CD8-positive, alpha-beta memory T cell (primary cell): ENCODE measurements at places on chromosomes 12 and 14.

DNA sequence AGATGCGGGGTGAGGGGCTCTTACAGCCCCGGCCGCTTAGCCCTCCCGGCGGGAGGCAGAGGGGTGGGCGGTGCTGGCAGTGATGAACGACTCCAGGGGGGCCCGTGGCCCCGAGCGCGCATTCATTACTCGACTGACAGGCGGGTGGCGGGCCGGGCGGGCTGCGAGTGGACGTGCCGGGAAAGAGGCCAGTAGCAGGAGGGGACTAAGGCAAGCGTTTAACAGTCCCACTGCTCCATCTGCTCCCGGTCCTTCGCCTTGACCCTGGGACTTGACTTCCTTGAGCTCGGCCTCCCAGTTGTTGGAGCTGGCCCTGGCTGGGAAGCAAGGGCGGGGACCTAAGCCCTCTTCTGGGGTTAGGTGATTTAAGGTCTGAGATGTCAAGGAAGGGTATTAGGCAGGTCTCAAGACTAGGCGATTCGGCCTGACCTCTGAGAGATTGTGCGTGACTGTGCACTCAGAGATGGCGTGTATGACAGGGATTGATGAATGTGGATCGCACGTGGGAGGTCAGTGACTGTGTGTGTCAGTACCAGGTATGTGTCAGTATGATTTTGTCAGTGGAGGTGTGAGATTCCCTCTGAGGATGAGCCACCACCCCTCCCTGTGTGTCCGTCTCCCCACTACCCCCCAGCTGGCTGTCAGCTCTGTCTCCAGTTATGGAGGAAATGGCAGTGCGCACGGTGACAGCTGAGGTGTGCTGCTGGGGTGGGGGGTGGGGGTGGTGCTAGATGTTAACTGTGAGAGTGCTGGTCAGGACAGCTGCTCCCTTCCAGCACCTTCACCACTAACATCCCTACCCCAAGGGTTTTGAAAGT is 3.6 kb upstream of the DNAJC22 start:
- H3K27ac ChIP-seq, result no peak overlapping the region
- H3K4me1 ChIP-seq, result peaks cover 51% of the 10 kb centered on the region
- no peaks in the 10 kb centered on the region for H3K36me3 ChIP-seq
- no peak for DNase-seq
- peaks cover 46% of the 10 kb centered on the region for H3K27me3 ChIP-seq

- H3K36me3 ChIP-seq, result no peaks in the 10 kb centered on the region
- H3K27me3 ChIP-seq, result no peaks in the 10 kb centered on the region
Observed at GRCh38 chr12:51631591-51631990, 40.6 kb downstream of the SCN8A start.

- H3K4me1 ChIP-seq, result no peaks in the 10 kb centered on the region
- no peak overlapping the region for H3K4me3 ChIP-seq
- no peak for DNase-seq
- no peaks in the 10 kb centered on the region for H3K27me3 ChIP-seq
- peaks cover 35% of the 10 kb centered on the region for H3K36me3 ChIP-seq
Observed at GRCh38 chr12:53533471-53533870, 26.2 kb upstream of the NPFF start.

GRCh38 chr14:93207468-93208308 is 632 bp downstream of the UBR7 start:
- H3K36me3 ChIP-seq, result no peaks in the 10 kb centered on the region
- H3K4me3 ChIP-seq, result peak overlapping the region; percentile 96
- no peaks in the 10 kb centered on the region for H3K27me3 ChIP-seq
- H3K27ac ChIP-seq, result peak overlapping the region; percentile 78

DNA sequence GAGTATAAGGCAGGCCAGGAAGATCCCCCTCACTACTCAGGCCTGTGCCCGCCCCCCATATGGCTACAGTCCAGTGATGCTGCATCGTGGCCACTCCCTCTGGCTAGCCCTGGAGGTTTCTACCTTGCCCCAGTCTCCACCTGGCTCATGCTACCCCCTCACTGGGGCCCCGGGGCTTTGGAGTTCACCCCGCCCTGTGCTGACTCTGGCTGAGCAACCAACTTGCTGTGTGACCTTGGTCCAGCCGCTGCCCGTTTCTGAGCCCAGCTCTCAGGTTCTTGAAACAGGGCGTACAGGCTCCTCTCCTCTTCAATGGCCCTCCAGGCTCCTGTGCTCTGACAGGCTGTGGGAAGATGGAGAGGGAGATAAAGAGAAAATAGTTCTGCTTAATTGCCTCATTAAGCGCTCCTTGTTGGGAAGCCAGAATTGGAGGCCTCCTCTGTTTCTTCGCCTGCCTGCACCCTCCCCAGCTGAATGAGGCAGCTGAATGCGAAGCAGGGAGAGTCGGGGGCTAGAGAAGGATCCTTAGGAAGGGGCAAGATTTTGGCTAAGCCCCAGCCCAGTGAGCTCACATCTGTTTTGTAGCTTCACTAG is 138.2 kb upstream of the NCOR2 start:
- no peaks in the 10 kb centered on the region for H3K4me1 ChIP-seq
- H3K27me3 ChIP-seq, result no peaks in the 10 kb centered on the region
- H3K4me3 ChIP-seq, result no peak overlapping the region
- H3K27ac ChIP-seq, result no peak overlapping the region
